A549 (cell line): ENCODE measurements at places on chromosomes 12 and 14.

GRCh38 chr12:75708802-75709201 is 197.4 kb upstream of the KRR1 start:
- DNase-seq, result no peak

DNA sequence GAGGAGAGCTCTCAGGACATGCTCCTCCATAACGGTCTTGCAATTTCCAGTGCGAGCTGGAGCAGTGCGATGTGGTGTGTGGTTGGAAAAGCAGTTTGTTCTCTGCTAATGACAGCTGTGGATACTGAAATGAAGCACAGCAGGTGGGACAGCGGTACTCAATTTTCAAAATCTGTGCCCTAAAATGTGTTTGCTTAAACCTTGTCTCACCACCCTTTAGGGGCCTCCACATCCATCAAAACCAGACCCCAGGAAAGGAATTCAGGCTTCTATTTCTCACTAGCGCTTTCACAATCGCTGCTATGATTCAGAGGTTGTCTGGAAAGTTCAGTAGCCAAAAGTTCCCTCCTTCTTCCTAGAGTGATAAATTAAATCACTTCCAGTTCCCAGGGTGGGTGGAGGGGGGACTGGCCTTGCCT is 440.8 kb downstream of the EGLN3 start:
- no peak for DNase-seq

DNA sequence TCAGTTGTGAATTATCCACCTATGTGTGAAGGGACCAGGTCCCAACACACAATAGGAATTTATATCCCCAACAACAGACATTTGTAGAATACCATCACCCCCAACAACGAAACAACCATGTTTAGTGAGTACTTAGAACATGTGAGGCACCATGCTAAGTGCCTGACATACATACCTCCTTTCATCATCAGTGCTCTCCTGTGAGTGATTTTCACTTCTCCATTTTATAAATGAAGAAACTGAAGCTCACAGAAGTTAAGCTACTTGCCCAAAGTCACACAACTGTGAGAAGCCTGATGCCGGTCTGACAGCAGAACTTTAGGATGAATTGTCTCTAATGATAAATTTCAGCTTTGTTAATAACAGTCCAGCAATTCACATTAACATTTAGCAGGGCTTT is 35.4 kb downstream of the SPTB start:
- DNase-seq, result no peak

- DNase-seq, result no peak
These were observed 65.4 kb downstream of the RBM19 start for GRCh38 chr12:113900716-113901115.

DNA sequence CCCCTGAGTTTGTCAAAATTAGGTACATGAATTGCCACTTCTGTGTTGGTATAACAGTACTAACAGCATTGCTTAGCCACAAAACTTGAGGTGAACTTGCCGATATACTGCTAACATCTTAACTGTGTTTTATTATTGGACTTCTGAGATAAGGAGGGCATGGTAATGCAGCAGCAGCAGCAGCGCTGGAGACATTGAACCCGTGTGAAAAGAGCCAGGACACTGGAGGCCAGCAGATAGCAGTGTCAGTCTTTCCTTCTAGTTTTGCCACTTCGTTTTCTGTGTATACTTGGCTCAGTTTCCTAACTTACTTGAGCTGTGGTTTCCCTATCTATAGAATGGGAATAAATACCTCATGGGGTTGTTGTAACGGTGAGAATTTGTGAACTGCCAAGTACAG is 82.7 kb downstream of the KTN1 start:
- no peak for DNase-seq

DNA sequence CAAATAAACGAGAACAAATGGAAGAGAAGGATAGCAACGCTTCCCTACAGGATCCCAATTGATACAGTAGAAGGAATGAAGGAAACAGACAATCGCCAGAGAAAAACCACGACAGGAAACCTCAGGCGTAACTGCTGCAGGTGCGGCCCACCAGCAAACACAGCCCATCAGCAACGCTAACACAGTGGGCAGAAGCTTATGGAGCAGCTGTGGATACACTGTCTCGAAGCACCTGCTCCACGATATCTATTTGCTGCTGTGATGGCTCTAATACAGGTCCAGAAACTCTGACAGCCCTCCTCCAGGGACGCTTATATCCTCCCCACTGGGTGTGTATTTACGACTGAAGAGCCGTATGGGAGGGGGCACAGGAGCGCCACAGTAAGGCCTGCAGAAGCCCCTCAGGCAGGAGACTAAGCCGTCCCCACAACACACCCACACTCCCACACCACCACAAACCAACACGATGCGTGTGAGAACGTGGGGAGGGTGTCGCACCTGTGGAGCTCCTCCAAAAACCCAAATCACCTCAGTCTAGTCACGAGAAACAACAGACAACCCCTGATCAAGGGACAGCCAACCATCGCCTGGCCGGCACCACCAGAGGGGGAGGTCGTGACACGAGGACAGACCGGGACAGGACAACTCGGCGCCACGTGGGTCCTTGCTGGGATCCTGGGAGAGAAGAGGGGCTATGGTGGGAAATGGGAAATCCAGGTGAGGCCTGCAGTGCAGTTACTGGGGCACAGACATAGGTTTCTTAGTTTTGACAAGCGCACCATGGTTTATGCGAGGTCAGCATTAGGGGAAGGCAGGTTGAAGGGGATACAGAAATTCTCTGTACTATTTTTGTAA is 24.0 kb downstream of the POLE start:
- no peak for DNase-seq

DNA sequence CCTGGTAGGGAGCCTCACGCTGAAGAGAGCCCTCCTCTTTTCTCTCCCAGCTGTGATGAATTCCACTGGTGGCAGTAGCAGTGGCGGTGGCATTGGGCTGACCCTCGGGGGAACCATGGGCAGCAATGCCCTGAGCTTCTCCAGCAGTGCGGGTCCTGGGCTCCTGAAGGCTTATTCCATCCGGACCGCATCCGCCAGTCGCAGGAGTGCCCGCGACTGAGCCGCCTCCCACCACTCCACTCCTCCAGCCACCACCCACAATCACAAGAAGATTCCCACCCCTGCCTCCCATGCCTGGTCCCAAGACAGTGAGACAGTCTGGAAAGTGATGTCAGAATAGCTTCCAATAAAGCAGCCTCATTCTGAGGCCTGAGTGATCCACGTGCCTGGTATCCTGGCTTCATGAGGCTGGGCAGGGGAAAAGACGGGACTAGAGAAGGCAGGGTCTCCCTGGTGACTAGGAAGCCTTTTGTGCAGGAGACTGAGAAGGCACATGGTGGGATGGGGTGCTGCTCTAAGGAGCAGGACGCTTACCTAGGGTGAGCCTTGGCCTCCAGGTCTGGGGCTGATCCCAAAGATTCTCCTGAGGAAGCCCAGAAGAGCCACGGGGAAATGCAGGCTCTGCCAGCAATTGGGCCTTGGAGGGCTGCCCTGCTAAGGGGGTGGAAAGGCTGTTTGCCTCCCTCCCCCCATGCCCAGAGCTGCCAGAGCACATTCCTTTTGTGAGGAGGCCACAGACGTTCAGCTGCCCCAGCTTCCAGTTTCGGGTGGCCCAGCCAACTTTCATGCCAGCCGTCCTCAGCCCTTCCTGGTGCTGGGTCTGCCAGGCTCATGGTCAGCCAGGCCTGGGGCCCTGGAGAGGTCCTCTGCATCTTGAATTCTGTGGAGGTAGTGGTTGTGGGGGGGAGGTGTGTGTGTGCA is 15.8 kb downstream of the KRT7 start:
- DNase-seq, result peak; percentile 71

GRCh38 chr12:108567406-108568337 is 5.3 kb downstream of the ISCU start:
- DNase-seq, result no peak

GRCh38 chr14:68792678-68792978 is 239 bp downstream of the ZFP36L1 start:
- no peak for DNase-seq

GRCh38 chr14:79407572-79407971 is 803.7 kb downstream of the DIO2 start:
- no peak for DNase-seq

DNA sequence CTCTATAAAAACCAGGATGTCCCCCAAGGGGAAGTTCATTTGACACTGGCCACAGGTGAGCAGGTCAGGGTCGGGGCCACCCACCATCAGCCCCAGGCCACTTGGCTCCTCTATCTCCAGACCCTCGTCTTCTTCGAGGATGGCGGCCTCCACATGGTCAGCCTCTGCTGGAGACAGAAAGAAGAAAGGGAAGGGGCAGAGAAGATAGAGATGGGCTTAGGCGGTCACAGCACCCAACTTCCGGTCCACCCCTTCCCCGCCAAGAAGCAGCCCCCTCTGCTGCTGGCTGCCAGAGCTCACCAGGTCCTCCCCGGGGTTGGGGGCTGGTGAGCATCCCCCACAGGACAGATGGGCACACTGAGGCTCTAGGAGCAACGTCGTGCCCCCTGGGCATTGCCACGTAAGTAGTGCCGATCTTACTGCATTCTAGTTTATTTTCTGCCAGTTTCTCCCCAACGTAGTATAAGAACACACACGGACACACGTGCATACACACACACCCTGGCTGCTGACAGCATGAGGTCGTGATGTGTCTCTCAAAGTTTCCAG is 14.2 kb downstream of the BCL11B start:
- no peak for DNase-seq

- DNase-seq, result no peak
These were observed 28.7 kb downstream of the HSP90AA1 start for GRCh38 chr14:102058146-102058545.

DNA sequence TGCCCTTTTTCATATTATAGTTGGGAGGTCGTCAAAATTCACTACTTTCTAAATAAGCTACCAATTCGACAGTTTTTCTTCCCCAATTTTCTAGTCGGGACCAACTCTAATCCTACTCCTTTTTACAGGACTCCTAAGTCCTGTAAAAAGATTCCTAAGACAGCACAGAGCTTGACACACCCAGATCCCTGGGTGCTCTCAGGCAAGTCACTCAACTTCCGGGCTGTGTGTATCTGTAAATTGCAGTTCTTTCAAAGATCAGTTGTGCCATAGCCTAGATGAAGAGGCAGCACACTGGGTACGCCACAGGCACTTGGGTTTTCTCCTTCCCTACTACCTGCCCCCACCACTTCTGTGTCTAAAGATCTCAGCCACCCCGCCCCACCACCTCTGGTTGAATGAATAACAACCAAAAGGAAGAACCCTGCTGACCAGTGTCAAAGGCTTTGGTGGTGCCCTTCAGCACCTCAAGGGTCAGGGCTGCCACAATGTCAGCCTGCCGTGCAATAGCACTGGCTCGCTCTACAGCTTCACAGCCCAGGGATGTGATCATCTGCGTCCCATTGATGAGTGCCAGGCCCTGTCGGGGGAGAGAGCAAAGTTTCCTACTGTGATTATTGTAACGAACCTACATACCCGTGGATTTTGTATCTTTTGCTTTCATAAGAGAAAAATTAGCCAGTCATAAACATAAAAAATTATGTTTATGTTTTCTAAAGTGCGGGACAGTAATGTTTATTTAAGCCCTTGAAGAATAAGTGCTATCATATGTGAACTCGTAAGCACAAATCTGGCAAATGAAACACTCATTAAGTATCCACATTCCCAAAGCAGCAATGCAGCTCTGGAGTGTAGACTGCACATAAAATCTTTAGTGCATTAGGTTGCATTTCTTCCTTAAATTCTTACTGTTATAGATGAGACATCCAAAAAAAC is 9.2 kb downstream of the HAL start:
- DNase-seq, result no peak

GRCh38 chr12:23096321-23096720 is 471.4 kb downstream of the ETNK1 start:
- DNase-seq, result no peak

GRCh38 chr14:79337761-79338160 is 873.5 kb downstream of the DIO2 start:
- no peak for DNase-seq

- no peak for DNase-seq
These were observed 948.4 kb upstream of the ATXN7L3B start for GRCh38 chr12:73589220-73589619.

DNA sequence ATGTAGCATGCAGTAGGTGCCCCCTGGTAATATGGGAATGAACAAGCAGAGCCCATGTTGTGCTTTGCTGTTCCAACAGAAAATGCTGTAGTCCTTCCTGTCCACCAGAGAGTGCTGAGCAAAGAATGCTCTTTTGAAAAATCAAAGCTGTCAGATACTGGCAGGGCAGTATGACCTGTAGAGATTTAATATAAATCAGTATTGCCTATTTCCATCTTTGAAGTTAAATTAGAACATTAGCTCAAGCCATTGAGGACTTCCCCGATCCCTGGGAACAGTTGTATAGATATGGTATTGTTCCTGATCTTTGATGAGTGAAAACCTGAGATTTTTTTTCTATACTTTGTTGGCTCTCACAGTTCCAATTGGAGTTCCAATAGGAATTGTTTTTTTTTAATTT is 13.0 kb downstream of the TTC8 start:
- no peak for DNase-seq

- DNase-seq, result no peak
These were observed 442.5 kb downstream of the EGLN3 start for GRCh38 chr14:33508126-33509062.

- DNase-seq, result no peak
These were observed 89.1 kb downstream of the BEGAIN start for GRCh38 chr14:100498068-100498467.

- no peak for DNase-seq
These were observed 2.8 kb downstream of the TSHR start for GRCh38 chr14:80958226-80958625.

DNA sequence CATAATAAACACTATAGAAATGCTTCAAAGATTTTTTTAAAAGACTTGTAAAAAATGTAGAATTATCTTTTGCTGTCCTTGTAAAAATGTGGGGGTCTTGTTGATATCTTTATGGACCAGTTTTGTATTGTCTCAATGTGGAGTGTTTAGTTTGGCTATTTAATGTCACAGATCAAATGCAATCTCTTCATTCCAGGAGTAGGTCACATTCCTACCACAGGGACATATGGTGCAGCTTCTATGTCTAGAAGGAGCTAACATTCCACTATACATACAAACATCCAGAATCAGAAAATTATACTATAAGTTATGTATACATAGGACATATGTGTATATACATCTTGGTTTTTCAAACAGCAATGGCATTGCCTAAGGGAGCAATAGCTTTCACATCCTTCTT is 345.7 kb downstream of the BMP4 start:
- DNase-seq, result no peak

DNA sequence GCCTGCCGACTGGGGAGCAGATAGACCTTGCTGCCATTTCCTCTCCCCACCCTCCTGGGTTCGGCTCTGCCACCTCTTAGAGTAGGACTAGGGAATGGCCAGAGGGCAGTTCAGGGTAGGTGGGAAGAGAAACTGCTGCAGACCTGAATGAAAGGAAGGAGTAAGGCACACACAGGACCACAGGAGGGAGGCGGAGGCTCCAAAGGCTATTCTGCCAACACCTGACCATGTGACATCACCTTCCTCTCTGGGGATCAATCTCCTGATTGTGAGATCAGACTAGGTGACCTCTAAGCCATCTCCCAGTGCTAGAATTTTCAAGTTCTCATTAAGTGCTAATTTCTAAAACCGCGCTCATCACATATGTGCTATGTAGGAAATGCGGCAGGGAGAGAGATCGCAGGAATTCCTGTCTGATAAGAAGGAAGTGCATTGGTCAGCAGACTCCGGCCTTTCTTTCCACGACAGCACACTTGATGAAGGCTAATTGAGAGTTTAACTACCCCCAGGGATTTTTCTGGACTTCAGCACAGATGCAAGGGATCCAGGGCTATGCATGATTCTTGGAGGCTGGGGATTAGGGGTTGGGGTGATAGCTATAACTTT is 11.5 kb upstream of the TSPAN11 start:
- DNase-seq, result no peak
